ENCODE measurements at places on chromosomes 2 and 18. TPM values are rescaled to one million over a fixed set of nuclear protein-coding genes. Genes with fewer than 3 reads are reported as not detected.

- DNase-seq, result no peak
Observed at GRCh38 chr18:48218285-48219022, 190.7 kb downstream of the ZBTB7C start.

Gene KCNG2
- not detected for total RNA-seq

DNA sequence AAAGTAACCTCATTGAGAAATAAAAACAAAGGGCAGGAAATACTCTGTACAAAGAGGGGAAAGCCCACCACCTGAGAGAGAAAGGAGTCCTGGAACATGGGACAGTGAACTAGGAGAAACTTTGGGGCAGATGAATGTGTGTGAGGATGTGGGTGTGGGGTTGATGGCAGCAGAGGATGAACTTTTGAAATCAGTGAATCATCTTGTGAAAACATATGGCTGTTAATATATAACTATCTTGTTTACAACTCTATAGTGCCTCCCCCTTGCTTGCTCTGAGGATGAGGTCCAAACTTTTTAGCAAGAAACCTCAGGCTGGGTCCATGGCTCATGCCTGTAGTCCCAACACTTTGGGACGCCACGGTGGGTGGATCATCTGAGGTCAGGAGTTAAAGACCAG lies 171.8 kb upstream of the LHCGR start:
- DNase-seq, result no peak

DNA sequence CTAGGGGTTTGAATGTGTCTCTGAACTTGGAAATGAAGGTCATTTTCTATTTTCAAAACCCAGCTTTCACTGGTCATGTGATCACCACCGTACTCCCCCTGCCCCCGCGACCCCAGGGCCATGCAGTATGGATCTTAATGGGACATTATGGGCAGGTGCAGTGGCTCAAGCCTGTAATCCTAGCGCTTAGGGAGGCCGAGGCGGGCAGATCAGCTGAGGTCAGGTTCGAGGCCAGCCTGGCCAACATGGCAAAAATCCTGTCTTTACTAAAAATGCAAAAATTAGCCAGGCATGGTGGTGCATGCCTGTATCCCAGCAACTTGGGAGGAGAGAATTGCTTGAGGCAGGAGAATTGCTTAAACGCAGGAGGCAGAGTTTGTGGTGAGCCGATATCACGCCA lies 77.3 kb downstream of the ITGB1BP1 start:
- no peak for DNase-seq

Gene EGR4
- not detected for total RNA-seq

GRCh38 chr2:65381607-65382051 lies 50.8 kb downstream of the SPRED2 start:
- no peak for DNase-seq

DNA sequence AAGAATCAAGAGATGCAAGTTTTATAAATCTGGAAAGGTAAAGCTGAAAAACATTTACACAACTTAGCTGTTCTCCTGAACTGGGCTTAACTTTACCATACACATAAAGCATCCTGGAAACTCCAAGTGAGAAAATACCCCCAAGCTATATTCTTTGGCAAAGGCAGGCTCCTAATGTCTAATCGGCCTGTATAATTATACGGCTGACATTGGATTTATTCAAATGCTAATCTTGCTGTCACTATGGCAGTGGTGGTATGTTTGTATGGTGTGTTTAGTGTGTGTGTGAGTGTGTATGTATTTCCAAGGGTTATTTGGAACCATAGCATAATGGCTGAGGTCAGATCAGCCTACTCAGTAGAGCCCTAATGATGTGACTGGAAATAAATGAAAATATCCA lies 1031.8 kb upstream of the ZEB2 start:
- no peak for DNase-seq
